ENCODE measurements at places on chromosomes 4 and X. TPM values are rescaled to one million over a fixed set of nuclear protein-coding genes. Genes with fewer than 3 reads are reported as not detected.

The SPANXN4 gene
- 0.18 TPM for total RNA-seq

The RNF212 gene
- total RNA-seq, result not detected

The TRIM60 gene
- not detected for total RNA-seq

The JADE3 gene
- total RNA-seq, result 7.6 TPM

The NHS gene
- 5.4 TPM for total RNA-seq

The SSX2B gene
- total RNA-seq, result not detected

The MAGEE1 gene
- total RNA-seq, result 0.73 TPM

The SMIM31 gene
- total RNA-seq, result not detected
